Hematopoietic multipotent progenitor cell treated with erythropoietin and hydrocortisone succinate and interleukin-3 and kit ligand, for 6 days (in vitro differentiated cells): ENCODE measurements at places on chromosomes 16 and 17.

- DNase-seq, result no peak
Measured at GRCh38 chr17:10224582-10225195, 26.3 kb upstream of the GAS7 start.

DNA sequence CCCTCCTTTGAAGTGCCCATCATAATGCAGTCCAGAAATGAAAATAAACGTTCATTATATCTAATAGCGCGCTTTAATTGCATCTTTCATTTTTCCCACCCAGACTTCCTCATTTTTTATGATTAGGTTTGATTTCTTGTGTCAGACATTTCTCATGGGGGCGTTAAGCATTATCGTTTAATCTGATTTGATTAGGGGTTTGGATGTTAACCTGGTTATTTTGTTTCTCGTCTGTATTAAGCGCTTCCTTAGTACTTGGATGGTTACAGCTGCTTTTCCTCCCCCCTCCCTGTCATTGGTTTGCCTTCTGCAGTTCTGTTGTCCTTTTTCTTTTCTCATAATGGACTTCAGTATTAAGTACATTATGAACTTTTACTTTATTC lies 540 bp downstream of the MFSD11 start:
- DNase-seq, result peak; percentile 22

- DNase-seq, result peak; percentile 90
Measured at GRCh38 chr17:51128076-51128475, 7.4 kb upstream of the SPAG9 start.

GRCh38 chr16:53908731-53909130 lies 204.8 kb downstream of the FTO start:
- no peak for DNase-seq

DNA sequence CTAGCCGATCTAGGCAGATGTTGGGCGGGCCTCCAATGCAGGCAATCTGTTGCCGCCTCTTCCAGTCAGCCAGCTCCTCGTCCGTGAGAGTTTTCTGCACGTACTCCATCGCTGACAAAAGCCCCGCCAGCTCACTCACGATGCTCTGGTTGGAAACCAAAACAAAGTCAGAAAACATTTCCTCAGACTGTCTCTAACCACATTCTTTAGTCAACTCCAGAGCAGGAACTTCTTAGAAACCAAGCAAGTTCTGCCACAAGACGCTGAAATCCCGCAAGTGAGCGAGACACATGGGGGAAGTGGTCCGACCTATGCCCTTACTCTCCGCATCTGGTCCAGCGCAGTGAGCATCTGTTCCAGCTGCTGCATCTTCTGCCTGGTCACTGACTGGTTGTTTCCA lies 49.1 kb downstream of the STAT5A start:
- DNase-seq, result no peak

DNA sequence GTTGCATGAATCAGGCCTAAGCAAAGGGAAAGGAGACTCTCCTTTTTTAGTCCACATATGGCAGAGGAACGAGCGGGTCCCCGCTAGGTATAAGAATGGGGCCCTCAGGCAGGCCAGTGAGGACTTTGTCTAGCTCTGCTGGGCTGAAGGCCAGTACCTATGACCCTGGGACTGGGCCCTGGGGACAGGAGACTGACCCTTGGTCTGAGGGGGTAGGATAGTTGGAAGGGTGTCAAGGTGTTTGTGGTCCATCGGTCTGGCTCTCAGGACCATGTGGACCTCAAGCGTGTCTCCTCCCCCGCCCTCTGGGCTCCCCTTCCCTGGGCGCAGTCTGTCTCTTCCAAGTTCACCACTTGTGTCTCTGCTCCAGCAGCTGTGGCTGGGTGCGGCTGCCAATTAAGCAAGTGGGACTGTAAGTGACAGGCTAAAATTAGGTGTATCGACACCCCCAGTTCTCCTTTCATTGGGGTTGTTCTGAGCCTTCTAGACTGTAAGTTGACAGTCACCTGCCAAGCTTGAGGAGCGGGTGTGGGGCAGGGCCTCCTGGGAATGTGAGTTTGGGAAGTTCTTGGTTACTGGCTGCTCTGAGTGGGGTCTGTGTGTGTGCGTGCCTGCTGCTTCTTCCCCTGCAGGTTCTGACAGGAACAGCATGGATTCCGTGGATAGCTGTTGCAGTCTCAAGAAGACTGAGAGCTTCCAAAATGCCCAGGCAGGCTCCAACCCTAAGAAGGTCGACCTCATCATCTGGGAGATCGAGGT lies 24.5 kb downstream of the AKAP1 start:
- DNase-seq, result peak; percentile 21

DNA sequence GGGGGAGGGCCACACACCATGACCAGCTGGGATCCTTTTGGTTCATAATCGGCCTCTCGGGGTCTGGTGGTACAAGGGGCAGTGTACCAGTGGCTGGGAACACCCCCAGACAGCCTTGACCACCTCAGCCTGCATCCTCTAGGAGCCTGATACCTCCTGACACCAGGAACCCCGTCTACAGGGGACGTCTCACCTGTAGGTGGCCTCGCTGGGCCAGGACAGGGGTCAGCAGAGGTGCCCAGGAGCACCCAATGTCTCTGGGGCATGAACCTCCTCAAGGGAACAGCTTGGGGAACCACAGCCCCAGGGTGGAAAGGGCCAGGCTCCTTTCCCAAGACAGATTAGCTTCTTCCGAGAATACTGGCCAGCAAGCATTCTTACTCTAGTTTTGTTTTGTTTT lies 2.5 kb upstream of the METRNL start:
- DNase-seq, result no peak

DNA sequence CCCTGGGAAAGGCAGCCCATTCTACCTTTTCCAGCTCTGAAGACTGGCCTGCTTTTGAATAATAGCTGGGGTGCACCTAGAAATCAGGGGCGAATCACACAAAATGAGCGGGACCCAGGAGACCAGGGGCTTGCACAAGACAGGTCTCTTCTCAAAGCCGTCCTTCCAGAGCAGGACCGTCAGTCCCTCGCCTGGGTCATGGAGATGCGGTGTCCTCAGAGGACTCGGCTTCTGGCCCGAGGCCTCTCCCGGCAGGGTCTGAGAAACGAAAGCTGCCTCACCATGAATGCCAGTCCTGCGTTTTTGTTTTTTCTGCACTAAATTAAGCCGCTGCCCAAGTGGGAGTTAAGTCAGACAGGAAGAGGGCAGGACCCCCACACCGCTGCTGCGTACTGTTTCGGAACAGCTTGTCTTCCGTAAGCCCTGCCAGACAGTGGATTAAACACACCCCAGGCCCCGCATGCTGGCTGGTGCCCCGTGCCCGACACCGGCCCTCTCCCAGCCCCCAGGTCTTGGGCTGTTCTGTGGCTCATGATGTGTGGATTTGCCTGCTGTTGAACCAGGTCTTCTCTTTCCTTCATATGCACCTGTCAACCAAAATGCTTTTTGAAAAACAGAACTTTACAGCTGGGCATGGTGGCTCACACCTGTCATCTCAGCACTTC lies 142.1 kb upstream of the RPH3AL start:
- peak; percentile 27 for DNase-seq

DNA sequence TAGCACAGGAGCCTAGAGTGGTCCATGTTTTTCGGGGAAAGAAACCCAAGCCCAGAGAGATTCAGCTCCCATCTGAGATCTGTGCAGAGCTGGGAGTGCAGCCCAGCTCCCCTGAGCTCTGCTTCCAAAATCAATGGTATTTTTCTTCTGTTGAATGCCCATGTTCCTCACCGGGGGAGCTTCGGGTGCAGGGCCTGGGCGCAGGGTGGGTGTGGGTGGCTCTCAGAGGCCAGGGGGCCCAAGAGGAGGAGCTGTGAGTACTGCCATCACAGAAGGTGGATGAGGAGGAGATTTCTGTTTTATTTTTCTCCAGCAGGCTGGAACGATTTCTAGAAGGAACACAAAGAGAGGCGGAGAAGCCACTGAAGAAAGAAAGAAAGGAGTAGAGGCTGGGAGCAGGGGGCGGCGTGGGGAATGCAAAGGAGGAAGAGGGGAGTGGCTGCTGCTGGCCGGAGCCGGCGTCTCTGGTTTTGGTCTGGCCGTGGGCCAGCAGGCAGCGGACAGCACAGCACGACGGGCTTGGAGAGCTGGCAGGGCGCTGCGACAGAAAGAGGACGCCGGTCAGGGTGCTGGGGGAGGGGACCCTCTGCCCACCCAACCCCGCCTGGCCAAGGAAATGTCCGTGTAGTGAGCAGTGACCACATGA lies 76.2 kb upstream of the KSR1 start:
- DNase-seq, result no peak

DNA sequence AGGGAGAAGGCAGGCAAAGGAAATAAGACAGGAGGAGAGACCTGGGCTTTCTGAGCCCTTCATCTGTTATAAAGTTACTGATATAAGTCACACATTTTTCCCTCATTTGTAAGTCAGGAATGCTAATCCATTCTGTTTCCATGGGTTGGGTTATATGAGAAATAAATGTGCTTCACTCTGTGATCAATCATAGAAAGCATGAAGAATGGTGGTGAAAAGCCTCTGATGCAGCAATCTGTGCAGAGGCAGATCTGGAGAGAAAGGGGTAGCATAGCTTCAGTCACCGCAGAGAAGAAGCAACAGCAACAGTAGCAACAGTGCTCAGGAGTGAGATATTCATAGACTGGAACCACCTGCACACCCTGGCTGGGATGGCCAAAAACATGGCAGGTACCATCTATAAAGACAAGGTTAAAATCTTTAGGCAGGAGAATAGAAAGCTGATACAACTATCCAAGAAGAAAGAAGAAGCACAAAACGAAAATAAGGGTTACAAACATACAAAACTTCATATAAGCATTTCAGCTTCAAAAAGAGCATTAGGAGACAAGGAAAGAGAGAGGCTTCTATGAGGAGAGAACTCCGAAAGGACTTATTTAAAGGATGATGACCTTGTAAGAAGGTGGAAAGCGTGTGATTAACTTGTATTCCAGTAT lies 41.9 kb downstream of the TMEM100 start:
- DNase-seq, result no peak

GRCh38 chr16:13630374-13630773 lies 289.6 kb upstream of the ERCC4 start:
- no peak for DNase-seq

GRCh38 chr17:52030052-52030451 lies 128.5 kb downstream of the CA10 start:
- DNase-seq, result no peak

DNA sequence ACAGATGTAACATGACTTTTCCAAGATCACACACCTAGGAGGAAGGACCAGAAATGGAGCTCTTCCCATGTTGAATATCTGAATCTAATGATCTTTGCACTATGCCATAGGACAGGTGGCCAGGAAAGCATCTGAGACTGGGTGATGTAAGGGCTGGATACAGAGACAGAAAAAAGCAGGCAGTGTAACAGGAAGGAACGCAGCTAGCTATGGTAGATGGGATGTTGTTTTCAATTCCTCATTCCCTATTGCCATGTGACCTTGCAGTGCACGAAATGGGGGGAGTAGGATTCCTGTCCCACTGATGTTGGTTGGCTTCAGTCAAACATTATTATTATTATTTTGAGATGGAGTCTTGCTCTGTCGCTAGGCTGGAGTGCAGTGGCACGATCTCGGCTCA lies 3.7 kb upstream of the NPIPB15 start:
- DNase-seq, result no peak

DNA sequence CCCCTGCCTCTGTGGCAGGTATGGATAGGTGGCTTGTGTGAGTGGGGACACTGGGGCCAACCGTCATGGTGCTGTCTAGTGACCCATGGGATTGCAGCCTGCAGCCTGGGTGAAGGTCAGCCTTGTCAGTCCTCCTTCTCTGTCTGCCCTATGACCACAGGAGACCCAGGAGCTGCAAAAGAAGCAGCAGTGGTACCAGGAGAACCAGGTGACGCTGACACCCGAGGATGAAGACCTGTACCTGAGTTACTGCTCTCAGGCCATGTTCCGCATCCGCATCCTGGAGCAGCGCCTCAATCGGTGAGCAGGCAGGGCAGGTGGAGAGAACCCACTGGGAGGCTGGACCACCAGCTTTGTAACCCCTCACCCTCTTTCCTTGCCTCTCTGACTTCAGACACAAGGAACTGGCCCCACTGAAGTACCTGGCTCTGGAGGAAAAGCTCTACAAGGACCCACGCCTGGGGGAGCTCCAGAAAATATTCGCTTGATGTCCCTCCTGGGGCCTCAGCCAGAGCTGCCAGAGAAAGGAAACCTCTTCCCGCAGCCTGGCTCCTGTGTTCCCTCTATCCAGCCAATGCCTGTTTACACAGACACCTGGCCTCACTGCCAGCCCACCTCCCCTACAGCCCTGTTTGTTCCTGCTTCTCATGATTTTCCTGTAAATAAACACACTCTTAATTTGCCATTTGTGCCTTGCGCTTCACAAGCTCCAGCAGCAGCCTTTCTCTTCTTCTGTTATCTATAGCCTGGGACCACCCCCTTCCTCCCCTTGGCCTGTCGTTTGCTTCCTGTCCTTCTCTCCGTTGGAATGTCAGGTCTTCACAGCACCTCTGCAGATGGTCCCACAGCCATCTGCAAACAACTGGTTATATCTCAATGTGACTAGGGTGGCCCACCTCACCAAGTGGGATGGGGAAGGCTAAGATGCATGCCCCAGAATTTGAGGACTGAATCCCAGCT lies 4.5 kb upstream of the KATNB1 start:
- DNase-seq, result no peak
